ENCODE measurements at places on chromosomes 6 and 20.

DNA sequence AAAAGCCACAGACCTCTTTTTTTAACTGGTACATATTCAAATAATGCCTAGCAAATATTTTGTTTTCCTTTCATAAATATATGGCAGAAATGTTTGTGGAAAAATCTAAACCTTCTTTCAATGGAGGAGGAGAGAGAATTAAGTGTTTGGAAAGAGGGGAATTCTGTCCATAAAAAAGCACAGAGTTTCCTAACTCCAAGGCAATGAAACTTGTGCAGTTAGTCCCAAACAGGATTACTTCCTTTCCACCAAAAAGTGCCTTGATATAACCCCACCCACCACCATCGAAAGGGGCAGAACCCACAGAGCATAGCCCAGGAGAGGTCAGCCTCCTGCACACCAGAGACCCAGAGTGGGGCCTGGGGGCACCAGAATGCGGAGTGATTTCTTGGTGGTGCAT lies 106.3 kb downstream of the OGFRL1 start:
- DNase-seq = no peak

DNA sequence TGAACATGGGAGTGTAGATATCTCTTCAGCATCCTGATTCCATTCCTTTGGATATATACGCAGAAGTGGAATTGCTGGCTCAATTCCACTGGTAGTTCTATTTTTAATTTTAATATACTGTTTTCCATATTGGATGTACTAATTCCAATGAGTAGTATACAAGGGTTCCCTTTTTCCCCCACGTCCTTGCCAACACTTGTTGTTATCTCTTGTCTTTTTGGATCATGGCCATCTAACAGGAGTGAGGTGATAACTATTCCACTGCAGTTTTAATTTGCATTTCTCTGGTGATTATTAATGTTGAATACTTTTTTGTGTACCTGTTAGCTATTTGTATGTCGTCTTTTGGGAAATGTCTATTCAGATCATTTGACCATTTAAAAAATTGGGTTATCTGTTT lies 91.5 kb downstream of the ZFAND3 start:
- DNase-seq = no peak

DNA sequence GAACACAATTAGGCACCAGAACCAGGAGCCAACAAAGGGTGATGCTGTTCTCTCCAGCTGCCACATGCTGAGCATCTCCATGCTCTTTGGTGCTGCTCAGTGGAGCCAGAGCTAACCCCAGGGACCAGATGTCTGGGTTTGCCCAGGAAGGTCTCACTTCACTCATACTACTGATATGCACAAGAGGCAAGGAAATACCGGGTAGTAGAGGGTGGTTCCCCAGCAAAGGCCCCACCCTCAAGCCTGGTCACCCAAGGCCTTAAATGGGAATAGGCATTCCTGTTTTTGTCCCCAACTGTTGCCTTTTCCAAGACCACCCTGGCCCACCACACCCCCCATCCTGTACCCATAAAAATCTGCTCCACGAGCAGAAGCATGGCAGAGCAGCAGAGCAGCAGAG lies 204.5 kb upstream of the TAB2 start:
- no peak for DNase-seq

DNA sequence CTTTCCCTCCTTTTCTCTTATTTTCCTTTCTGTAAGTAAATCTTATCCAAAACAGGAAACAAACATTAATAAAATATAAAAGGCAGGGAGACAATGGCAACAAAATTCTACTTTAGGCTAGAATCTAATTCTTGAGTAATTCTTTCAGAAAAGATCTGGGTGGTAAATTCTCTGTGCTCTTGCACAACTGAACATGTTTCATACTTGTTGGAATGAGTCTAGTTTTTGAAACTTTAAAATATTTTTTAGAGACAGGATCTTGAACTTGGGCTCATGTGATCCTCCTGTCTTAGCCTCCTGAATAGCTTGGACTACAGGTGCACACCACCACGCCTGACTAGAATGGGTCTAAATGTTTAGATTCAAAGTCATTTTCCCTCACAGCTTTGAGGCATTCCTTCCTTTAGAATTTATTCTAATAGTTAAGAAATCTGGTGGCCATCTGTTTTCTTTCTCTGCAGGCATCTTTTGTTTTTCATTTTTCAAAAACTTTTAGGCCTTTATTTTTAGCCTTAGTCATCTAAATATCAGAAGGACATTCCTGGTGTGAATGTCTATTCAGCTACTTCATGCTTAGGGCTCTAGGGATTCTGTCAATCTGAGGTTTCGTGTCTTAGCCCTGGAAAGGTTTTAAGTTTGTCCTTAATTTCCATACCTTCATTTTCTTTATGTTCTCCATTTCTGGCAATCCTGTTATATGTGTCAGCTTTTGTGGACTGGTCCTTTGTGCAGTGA lies 76.5 kb downstream of the CDKAL1 start:
- DNase-seq = no peak

GRCh38 chr20:50903353-50904051 lies 27.7 kb downstream of the ADNP start:
- no peak for DNase-seq

DNA sequence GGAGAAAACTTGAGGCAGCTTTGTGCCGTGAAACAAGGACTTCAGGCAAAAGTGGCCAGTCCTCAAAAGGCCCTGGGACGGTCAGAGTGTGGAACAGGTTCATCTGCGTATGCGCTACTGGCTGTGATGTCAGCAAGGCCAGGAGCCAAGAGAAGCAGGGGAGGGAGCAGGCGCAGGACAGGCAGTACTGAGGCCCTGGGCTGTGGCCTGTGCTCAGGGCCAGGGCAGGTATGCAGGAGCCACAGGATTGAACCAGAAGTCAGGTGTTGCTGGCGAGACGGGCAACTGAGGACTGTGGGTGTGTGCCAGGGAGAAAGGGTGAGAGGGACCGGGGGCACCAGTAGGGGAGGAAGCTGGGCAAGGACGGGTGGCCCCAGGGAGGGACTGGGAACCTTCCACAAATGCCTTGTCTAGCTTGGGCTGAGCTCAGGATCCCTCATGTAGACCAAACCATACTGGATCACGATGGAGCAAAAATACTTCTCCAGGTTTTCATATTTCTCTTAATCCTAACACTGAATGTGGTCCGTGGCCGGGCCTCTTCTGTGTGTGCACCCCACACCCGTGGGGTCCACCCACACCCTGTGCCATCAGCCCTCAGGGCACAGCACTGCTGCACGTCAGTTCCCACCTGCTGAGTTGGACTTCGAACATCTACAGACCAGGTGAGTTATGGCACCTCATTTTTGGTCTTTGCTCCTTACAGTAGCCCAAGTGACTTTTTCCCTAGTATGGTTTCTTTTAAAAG lies 46.9 kb downstream of the GINS1 start:
- no peak for DNase-seq

DNA sequence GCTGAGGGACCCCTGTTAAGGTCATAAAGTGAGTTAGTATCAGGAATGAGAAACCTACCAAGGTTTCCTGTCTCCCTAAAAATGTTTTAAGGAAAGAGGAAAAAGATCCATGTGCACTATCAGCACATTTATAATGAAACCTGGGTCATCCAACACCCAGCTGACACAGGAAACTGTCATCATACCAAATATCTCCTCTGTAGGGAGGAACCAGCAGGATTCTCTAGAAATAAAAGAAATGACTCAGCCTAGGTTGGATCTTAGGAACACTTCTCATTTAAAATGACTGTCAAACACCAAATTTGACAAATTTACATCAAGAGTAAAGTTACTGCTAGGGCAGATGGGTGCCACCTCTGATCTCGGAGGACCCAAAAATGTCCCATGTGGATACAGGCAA lies 21.7 kb downstream of the GFOD1 start:
- no peak for DNase-seq

GRCh38 chr20:46399401-46399800 lies 7.0 kb downstream of the ELMO2 start:
- DNase-seq = peak; percentile 59

DNA sequence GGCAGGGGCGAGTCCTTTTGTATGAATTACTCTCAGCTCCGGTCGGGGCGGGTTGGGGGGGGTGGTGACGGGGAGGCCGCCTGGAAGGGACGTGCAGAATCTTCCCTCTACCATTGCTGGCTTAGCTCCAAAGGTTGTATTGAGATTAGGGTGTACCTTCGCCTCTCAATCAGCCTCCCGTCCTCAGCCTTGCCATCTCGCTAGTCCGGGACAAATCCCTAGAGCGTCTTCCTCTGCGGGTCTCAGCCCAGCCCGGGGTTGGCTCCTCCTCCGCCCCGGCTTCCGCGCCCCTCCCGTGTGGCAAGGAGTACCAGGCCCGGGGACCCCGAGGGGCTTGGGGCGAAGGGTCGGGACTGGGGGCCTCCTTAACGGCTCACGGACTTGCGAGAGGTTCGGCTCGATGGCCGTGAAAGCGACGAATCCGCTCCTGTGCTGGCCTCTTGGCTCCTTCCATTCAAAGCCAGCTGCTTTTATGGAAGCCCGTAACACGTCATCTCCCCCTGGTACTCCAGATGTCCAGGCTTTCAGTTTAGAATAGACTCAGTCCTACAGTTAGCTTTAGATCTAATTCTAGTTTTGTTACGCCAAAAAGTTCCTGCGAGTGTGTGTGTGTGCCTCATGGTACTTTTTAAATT lies 636 bp upstream of the EEF1A1 start:
- no peak for DNase-seq

DNA sequence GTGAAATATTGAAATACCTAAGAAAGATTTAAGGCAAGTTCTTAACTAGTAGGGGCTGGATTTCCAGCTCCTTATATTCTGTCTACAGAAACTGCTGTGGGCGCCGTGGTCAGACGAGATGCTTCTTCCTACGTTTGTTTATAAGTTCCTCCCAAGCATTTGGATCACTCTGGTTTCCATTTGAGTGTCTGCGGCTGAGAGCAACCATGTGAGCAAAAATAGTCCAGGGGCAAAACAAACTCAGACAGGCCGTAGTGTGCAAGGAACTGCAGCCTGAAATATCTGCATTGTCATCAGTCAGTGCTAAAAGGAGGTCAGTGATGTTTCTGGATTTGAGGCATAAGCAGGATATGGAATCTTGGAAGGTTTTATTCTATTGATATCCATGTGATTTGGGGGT lies 485.9 kb upstream of the JAG1 start:
- no peak for DNase-seq

GRCh38 chr6:30626484-30627366 lies at the start of gene ATAT1:
Gene ATAT1 (plus strand): TSS chr6:30626874.
- DNase-seq = peak; percentile 92

- DNase-seq = no peak
These were observed 351.7 kb downstream of the RNGTT start for GRCh38 chr6:88611721-88612120.

DNA sequence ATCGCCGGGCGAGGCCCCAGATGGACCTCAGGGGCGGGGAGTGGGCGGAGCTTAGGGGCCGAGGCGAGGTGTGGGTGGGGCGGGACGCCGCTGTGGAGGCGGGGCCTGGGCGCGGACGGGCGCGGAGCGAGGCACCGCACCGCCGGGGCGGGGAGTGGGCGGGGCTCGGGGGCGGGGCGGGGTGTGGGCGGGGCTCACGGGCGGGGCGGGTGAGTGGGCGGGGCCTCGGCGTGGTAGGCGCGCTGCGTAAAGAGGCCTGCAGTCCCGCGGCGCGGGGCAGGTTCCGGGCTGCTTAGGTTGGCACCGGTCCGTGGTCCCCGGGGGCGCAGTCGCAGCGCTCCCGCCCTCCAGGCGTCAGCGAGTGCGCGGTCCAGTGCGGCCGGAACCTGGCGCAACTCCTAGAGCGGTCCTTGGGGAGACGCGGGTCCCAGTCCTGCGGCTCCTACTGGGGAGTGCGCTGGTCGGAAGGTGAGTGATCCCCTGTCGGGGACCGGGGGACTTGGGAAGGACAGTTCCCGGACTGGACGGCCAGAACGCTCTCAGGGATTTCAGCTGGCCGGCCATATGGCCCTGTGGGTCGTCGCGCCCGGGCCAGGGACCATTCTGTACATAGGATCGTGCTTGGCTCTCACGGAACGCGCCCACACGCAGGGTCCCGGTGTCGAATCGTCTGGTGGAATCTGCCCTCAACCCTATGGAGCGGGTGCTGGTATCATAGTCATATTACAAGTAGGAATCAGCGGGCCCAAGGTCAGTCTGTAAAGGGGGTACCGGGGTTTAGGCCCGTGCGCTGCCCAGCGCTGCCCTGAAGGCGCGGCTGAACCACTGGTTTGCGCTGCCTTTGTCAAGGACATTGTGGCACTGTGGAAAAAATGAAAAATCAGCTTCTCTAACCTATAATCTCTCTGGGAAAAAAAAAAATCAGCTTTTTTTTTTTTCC lies at the start of gene NQO2:
NQO2 (plus strand) TSS at position 277 of the 940 bp plus-strand sequence. CDS start 6,659 bp downstream, outside the sequence.
- peak; percentile 93 for DNase-seq

GRCh38 chr20:59152559-59153354 lies 10.9 kb upstream of the ZNF831 start:
- DNase-seq = no peak

DNA sequence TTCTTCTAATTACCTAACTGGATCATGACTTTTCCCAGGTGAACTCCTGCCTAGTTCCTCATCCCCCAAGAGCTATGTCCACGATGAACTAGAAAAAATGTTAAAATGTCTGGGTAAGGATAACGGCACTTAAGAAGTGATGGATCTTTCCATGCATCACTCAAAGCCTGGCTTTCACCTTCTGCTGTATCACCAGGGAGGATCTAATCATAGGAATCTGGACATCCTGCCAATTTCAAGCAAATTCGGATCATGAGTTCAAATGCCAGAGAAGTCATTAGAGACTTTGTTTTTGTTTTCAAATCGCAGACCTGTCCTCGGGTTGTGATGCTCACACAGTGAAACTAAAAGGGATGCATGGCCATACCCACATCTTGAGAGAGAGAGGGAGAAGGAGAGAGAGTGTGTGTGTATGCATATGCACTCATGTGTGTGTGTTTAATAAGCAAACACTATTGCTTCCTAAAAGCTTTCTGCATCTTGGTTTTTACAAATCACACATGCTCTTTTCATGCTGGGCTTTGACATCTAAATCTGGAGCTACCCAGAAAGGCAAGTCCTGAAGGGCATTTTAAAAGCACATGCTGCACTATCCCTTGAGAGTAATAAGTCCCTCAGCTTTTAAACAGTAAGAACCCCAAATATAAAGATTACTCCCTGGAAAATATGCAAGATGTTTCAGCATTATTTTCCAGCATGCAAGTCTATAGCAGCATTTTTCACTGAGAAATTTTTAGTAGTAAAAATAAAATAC lies 524.6 kb upstream of the NOX3 start:
- DNase-seq = no peak

DNA sequence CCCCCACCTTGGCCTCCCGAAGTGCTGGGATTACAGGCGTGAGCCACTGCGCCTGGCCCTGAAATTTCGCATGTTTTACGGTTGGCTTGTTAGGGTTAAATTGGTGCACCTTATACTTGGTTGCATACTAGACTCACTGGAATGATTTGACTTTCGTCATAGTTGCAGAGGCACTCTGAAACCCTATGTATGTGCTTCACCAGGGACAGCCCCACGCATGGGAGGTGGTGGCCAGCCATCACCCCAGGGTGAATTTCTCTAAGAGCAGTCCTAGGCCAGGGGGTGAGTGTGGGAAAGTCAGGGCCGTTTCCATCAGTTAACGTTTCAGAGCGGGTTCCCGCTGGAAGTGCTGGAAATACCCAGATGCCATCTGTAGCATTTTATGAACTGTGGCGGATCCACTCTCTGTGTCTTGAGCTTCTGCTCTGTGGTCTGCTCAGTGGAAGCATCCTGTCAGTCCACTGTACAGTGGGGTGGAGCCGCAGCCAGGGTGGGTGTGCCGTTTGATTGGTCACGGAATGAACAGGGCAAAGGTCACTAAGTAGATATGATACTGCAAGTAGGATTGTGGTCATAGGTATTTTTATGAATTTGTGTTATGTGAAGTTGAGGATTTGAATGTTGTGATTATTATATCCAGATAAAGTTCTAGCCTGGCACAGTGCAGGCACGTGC lies 13.2 kb downstream of the DNAJC5 start:
- no peak for DNase-seq

- no peak for DNase-seq
These were observed 20.7 kb upstream of the SLC2A12 start for GRCh38 chr6:134073161-134073560.

GRCh38 chr6:3363296-3364025 lies 93.4 kb downstream of the SLC22A23 start:
- no peak for DNase-seq

Measured in CD4-positive, alpha-beta T cell treated with Interferon alpha-2 for 1 hour (primary cell).